ENCODE measurements at places on chromosomes 1 and 21.

DNA sequence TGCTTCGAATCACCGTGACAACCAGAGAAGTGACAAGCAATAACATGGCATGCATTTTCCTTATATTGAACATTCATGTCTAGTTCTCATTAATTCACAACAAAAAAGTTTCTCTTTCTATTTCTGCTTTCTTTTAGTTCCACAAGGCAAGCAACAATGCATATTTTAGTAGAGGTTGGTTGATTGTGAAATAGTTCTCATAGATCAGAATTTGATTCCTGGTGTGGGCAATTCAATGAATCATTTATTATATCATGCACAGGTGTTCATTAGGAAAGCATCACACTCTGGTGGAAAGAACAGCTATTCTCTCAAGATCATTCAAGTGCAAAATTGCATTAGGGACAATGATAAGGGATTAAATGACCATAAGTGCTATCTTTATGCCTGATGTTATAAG is 980.9 kb downstream of the BRINP3 start:
- no peak for DNase-seq

DNA sequence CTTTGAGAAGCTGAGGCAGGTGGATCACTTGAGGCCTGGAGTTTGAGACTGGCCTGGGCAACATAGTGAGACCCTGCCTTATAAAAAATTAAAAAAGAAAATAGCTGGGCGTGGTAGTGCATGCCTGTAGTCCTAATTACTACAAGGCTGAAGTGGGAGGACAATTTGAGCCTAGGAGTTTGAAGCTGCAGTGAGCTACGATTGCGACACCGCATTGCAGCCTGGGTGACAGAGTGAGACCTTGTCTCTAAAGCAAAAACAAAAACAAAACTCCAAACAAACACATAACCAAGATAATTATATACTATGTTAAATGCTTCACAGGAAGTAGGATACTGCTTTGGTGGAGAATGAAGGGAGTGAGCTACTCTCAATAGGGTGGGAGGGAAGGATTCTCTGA is 5.4 kb upstream of the PAFAH2 start:
- no peak for DNase-seq

DNA sequence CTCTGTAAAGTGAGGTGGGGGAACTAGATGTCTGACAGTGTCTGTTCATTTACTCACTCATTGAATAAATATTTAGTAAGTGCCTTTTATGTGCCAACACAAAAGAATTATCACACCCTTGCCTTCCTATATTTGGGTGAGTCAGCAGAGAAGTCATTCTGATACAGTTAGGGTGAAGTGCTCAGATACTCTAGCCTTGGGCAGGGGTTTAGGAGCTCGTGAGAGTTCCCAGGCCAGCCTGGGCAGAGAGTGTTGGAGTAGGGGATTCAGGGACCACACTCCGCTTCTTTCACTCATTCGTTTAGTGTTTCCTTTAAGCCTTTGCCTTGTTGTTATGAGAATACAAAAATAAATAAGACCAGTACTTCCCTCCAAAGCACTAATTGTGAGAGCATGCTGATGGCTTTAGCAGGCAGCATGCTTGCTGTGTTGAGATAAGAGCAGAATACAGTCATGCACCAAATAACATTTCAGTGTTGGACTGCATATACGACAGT is 83.9 kb downstream of the DYRK1A start:
- no peak for DNase-seq

DNA sequence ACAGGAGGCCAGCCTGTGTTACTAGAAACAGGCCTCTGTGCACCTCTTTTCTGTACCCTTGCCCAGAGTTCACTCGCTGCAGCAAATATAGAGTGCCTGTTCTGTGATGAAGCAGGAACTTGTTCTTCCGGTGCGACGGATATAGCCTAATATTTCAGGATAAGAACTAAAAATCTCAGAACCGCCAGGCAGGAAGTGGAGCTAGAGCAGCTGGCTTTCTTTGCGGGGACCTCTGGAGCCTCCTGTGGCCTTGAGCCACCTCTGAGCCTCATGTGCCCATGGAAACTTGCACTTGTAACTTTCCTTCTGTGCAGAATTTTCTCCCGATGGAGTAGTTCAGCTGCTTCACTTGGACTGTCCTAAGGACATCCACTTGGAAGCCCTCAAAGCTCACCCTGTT is 44.5 kb upstream of the VAMP3 start:
- no peak for DNase-seq

DNA sequence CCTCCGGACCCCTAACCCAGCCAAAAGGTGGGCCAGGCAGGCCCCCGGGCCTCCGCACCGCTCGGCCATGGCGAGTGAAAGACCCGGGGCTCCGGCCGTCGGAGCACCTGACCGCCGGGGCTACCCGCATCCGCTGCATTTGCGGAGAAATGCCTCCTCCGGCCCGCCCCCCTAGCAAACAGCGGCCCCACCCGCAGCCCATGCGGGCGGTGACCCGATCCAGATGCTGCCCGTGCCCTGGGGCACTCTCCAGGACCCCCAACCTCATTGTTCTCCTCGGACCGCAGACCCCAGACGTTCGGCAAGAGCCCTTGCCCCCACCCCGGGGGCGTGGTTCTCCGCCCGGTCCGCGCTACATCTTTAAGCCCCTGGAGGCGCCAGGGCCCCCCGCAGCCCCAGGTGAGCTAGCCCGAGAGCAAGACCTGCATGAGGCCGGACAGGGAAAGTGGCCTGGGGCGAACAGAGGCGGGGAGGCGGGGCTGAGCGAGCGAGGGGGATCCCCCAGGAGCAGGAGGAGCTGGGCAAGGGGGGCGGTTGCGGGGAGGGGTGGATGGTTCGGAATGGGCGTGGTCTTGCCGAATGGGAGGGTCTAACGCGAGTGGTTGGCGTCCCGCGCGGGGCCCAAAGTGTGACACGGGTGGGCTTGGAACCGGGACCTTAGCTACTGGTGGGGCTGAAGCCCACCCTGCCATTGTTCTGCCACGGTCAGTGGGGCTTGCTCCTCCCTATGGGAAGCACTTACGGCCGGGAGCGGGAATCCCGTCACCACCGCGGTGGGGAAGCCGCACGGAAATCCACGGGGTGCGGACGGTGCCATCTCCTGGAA is 6.3 kb upstream of the CRYBG2 start:
- peak; percentile 55 for DNase-seq

- DNase-seq = no peak
These were observed 1488.4 kb downstream of the MRPL39 start for GRCh38 chr21:24118738-24119459.

All from activated naive CD4-positive, alpha-beta T cell treated with Interleukin-2 at 50 U/mL for 16 hours (primary cell).